Caco-2 (cell line): ENCODE measurements at places on chromosomes 3 and 15.

GRCh38 chr15:43316016-43316970, 14.1 kb downstream of the LCMT2 start:
- no peak for DNase-seq

DNA sequence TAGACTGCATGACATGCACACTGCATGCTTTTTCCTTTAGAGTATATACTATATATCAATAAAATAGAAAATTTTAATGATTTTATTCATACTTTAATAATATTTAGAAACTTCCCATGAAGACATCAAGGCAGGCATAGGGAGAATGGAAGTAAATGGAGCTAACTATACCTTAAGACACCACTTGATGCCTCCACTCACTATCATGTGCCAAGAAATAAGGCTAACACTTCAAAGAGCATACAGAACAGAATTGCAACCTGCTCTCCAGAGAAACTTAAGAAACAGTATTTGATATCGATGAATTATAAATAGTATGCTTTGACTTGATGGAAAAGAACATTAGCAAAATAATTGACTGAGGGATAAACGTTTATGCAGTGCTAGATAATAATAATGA, 192.6 kb upstream of the MBNL1 start:
- DNase-seq: no peak

GRCh38 chr3:176650478-176650877, 546.8 kb downstream of the TBL1XR1 start:
- no peak for DNase-seq

- DNase-seq: no peak
Observed at GRCh38 chr3:143901105-143901504, 52.8 kb upstream of the SLC9A9 start.

DNA sequence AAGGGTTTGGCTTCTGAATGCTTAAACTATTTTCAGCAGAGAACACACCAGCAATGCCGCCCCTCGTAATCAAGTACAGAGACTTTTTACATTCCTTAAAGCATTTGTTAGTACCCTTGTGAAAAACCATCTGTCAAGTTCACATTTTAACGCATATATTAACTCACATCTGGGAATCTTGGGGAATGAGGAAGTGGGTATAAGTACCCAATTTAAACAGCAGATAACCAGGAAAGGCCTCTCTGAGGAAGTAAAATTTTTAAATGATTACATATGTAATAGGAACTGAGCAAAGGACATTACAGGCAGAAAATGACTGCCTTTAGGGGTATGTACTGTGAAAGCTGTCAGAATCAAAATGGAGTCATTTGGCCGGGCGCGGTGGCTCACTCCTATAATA, 12.8 kb upstream of the CFAP44 start:
- DNase-seq: no peak

- DNase-seq: no peak
Observed at GRCh38 chr3:111861391-111861790, 2.3 kb downstream of the PHLDB2 start.

DNA sequence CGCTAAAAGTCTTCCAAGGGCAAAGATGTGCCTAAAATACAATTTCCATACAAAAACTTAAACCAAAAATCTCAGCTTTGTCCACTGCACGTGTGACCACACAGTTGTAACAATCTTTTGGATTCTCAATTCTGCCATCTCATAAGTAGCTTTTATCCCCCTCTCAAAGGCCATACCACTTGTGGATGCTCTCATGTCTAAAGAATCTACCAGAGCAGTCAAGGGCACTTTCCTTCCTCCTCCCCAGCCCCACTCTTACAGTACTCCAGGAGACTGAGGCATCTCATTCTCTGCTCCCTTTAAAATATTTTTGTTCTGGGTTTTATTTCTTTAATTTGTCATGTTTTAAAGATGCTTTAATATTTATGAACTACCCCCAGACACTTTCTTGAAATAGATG, 102.3 kb upstream of the PFN2 start:
- DNase-seq: no peak
